Gastrocnemius medialis (tissue), 4 donors: ENCODE measurements at places on chromosomes 3 and 15. TPM values are rescaled to one million over a fixed set of nuclear protein-coding genes. Genes with fewer than 3 reads are reported as not detected.

The WDR72 gene
- total RNA-seq: not detected

The STAB1 gene
- 23.5 TPM for total RNA-seq

The ALG3 gene
- 54.2 TPM for total RNA-seq

The CHRNA5 gene
- 0.07 TPM for total RNA-seq

The A4GNT gene
- total RNA-seq: not detected

- no peaks in the 10 kb centered on the region for H3K36me3 ChIP-seq
- H3K4me3 ChIP-seq: no peak overlapping the region
- H3K4me1 ChIP-seq: no peaks in the 10 kb centered on the region
- H3K27me3 ChIP-seq: no peaks in the 10 kb centered on the region
These were observed 802.0 kb downstream of the TBL1XR1 start for GRCh38 chr3:176395240-176395639.

- no peaks in the 10 kb centered on the region for H3K36me3 ChIP-seq
- H3K27ac ChIP-seq: no peak overlapping the region
- H3K4me1 ChIP-seq: no peaks in the 10 kb centered on the region
- no peak for DNase-seq
- H3K27me3 ChIP-seq: no peaks in the 10 kb centered on the region
These were observed 276.7 kb upstream of the POU1F1 start for GRCh38 chr3:87553058-87553457.

DNA sequence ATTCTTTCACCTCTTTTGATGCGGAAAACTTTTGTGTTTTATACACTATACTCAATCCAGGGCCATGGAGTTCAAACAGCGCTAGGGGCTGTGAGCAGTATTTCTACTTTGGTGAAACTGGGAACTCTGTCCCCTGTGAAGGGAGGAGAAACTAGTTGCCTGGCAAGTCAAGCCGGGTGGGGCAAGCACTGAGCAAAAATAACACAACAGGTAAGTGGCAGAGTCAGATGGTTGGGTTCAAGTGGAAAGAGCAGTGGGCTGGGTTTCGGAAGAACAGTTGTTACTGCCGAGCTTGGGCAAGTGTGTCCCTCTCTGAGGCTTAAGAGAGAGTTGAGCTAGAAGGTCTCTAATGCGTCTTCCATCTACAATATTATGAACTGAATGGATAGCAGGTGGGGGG lies 59.7 kb upstream of the ROPN1 start:
- no peaks in the 10 kb centered on the region for H3K36me3 ChIP-seq
- peaks cover 11% of the 10 kb centered on the region for H3K4me1 ChIP-seq
- no peak for DNase-seq
- no peak overlapping the region for H3K4me3 ChIP-seq
- H3K27me3 ChIP-seq: no peaks in the 10 kb centered on the region

DNA sequence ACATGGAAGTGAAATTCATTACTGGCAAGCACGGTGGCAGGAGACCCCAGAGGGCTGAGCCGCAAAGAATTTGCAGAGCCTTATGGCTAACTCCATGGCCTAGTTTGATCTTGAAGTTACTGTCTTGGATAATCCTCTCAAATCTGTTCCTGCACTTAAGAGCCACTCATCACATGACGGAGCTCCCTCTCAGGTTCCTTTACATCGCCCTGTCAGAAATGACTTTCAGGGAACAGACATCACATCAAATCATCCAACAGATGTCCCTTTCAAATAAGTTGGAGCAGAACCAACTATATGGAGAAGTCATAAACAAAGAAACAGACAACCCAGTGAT lies 328.8 kb upstream of the THBS1 start:
- H3K4me1 ChIP-seq: no peaks in the 10 kb centered on the region
- no peak overlapping the region for H3K27ac ChIP-seq
- no peaks in the 10 kb centered on the region for H3K36me3 ChIP-seq
- H3K4me3 ChIP-seq: no peak overlapping the region
- no peak for DNase-seq
- H3K27me3 ChIP-seq: no peaks in the 10 kb centered on the region

GRCh38 chr15:33382491-33382890 lies 71.7 kb downstream of the RYR3 start:
- no peak for DNase-seq
- no peak overlapping the region for H3K4me3 ChIP-seq
- H3K4me1 ChIP-seq: peaks cover 12% of the 10 kb centered on the region
- H3K27ac ChIP-seq: no peak overlapping the region

GRCh38 chr15:62709261-62709660 lies 333.3 kb upstream of the TPM1 start:
- no peak overlapping the region for H3K4me3 ChIP-seq
- H3K4me1 ChIP-seq: peaks cover 3% of the 10 kb centered on the region
- no peak for DNase-seq

GRCh38 chr15:83283138-83283812 lies 1.2 kb downstream of the BNC1 start:
- peak overlapping the region; percentile 56 for H3K4me3 ChIP-seq
- DNase-seq: no peak
- H3K27me3 ChIP-seq: peaks cover 63% of the 10 kb centered on the region
- no peaks in the 10 kb centered on the region for H3K4me1 ChIP-seq
- no peak overlapping the region for H3K27ac ChIP-seq

- H3K27me3 ChIP-seq: no peaks in the 10 kb centered on the region
- H3K36me3 ChIP-seq: no peaks in the 10 kb centered on the region
- peak overlapping the region; percentile 97 for H3K27ac ChIP-seq
- peaks cover 53% of the 10 kb centered on the region for H3K4me1 ChIP-seq
These were observed 630 bp downstream of the ATP6V1A start for GRCh38 chr3:113747283-113748046.

GRCh38 chr15:88400084-88400483 lies 67.1 kb downstream of the MRPL46 start:
- no peak overlapping the region for H3K4me3 ChIP-seq
- DNase-seq: no peak

GRCh38 chr3:188243124-188243795 lies 89.3 kb downstream of the LPP start:
- peaks cover 43% of the 10 kb centered on the region for H3K4me1 ChIP-seq
- no peak for DNase-seq
- H3K36me3 ChIP-seq: no peaks in the 10 kb centered on the region
- no peak overlapping the region for H3K4me3 ChIP-seq
